ENCODE measurements at places on chromosomes 16 and 17.

DNA sequence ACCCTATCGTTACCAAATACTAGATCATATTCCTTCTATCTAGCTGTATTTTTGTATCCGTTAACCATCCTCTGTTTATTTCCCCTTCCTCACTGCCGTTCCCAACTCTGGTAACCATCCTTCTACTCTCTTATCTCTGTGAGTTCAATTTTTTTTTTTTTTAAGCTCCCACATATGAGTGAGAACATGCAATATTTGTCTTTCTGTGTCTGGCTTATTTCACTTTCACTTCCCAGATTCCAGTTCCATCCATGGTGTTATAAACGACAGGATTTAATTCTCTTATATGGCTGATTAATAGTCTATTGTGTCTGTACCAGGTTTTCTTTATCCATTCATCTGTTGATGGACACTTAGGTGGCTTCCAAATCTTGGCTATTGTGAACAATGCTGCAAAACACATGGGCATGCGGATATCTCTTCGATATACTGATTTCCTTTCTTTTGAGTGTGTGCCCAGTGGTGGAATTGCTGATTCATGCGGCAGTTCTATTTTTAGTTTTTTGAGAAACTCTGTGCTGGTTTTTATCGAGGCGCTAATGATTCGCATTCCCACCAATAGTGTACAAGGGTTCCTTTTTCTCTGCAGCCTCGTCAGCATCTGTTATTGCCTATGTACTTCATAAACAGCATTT lies 599.6 kb downstream of the TMEM114 start:
- DNase-seq = no peak

DNA sequence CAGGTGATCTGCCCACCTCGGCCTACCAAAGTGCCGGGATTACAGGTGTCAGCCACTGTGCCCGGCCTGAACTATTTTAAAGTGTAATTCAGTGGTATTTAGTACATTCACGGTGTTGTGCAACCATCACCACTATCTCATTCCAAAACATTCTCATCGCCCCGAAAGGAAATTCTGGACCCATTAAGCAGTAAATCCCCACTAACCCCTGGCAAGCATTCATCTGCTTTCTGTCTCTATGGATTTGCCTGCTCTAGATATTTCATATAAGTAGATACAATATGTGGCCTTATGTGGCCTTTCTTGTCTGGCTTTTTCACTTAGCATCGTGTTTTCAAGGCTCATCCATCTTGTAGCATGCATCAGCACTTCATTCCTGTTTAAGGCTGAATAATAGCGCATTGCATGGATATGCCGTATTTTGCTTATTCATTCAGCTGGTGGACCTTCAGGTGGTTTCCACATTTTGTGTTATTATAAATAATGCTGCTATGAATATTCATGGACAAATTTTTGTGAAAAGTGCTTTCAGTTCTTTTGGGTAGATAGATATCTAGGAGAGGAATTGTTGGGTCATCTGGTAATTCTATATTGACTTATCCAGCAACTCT lies 8.4 kb upstream of the HERPUD1 start:
- DNase-seq = no peak

DNA sequence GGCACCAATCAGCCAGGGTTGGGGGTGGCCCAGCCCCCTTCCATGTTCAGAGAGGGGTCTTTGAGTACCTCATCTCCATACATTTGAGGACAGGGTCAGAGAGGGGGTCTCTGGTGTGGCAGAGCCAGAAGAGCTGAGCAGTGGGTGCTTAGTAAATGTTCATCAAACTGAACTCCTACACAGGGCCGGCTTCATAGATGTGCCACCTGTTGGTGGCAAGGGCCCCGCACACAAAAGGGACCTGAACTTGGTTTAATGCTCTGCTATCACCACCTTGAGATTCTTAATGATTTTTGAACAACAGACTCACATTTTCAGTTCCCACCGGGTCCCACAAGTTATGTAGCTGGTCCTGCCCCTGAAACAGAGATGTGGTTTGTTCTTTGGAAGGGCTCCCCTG lies 9.0 kb upstream of the C1QL1 start:
- DNase-seq = no peak

- no peak for DNase-seq
Measured at GRCh38 chr16:73285436-73286201, 237.7 kb upstream of the ZFHX3 start.

DNA sequence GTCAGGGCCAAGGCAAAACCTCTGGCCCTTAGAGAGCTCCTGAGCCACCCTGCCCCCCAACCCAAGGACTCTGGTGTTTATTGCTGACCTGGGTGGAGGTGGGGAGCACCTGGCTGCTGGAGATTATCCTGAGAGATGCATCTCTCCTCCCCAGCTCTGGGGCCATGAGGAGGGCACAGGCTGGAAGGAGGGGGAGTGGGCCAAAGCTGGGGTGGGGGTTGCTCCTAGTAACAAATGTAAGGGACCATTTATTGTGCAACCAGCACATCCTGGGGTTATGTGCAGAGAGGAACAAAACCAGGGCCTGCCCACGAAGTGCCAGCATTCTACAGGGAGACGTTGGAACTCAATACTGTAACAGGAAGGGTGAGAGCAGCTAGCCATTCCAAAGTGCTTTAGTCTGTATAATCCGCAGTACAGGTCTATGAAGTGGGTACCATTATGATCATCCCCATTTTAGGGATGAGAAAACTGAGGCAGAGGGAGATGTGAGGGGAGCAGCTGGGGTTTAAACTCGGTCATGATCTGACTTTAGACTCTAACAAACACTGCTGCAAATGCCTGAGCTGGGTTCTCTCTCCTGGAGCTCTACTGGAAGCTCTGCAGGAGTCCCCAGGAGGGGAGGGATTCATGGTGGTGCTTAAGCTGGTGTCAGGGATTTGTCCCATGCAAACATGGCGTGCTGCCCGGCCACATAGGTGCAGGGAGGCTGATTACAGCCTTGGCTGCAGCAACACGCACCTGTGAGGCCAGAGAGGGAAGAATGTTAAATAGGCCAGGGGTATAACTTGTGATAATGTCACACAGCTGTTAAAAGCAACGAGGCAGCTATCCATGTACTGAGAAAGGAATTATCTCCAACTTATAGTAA lies 1.4 kb upstream of the RHBDF2 start:
- DNase-seq = no peak

- DNase-seq = no peak
Measured at GRCh38 chr16:9808210-9808609, 374.0 kb downstream of the GRIN2A start.

Measured in effector CD8-positive, alpha-beta T cell (primary cell).